ENCODE measurements at places on chromosomes 3 and 15.

DNA sequence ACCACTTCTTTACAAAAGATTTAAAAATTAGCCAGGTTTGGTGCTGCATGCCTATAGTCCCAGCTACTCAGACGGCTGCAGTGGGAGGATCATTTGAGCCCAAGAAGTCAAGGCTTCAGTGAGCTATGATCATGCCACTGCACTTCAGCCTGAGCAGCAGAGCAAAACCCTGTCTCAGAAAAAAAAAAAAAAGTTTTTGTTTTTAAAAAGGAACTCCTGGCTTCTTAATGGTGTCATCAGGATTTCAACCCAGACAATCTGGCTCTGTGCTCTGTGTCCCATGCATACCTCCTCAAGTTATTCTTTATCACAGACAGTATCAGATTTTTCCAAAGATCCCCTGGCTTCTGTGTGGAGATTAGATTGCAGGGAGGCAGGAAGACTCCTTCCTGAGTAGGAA is 64.2 kb upstream of the IL12A start:
- no peak for DNase-seq

DNA sequence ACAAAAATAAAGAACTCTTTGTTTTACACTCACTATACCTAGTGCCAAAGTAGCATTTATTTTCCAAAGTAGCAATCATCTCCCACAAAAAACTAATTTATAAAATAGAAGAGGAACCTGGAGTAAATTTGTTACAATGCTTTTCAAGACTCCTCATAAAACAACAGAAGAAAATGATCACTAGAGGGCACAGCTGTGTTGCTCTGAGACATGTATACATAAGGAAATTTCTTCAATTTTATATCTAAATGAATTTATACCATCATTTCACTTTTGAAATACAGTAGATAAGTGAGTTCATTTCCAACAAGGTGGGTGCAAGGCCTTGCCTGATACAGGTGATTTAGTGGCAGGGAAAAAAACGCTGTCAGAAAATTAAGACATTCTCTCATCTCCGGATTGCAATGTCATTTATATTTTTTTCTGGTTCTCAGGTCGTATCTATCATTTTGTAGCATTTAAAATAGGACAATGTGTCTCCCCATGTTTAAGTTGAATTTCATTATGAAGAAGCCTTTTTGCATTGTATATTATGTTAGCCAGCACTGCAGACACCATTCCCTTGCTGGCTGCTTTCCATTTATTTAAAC is 25.3 kb upstream of the ARHGEF26 start:
- peak; percentile 12 for DNase-seq

- peak; percentile 72 for DNase-seq
These were observed 1.4 kb downstream of the PLEKHO2 start for GRCh38 chr15:64842986-64843561.

- DNase-seq = peak; percentile 41
These were observed 5.3 kb downstream of the KNG1 start for GRCh38 chr3:186722457-186722856.

DNA sequence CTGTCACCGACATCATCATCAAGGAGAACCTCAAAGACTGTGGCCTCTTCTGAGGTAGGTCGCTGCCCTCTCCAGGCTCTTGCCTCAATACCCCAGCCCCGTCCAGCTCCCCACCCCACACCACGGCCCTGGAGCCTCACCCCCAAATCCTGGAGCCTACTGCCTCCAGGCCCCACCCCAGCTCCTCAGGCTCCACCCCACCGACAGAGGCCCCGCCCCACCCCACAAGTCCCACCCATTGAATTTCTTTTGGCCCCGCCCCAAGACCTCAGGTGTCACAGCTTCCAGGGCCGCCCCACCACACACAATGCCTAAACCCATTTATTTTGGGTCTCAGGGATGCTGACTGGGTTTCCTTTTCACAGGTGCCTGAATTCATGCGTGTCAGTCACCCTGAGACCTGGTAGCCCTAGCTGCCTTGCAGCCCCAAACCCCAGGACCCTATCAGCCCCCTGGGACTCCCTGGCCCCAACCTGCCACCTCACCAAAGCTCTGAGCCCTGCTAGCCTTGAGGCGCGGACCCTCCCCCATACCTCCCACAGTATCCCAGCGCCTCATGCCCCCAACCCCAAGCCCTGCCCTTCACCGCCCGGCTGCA is 3.6 kb downstream of the GNAT1 start:
- no peak for DNase-seq

DNA sequence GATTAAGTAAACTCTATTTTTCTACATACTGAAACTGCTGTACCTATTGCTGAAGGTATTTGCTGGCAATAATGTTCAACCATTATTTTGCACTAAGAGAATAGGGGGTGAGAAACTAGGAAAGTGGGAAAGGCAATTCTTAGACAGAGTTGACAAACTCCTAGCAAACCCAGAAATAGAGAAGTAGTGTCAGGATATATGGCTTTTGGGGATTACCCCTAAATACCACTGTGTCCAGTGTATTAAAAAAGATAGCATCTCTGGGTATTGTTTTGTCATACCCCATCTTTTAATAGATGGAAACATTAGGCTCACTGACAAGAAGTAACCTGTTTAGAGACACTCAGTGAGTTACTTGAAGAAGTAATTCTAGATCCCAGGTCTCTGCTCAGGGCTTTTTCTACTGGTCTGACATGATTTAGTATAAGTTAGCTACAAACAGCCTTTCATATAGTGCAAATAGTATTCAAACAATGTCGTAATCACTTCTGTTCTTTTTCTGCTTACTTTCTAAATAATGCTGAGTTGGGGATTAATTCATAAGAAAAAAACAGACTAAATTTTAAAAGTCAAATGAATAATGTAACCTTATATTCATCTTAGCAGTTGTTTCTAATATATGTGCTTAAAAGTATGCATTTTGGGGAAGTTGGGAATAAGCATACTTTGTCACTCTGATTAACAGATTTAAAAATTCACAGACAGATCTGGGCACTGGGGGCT is 107.2 kb downstream of the IL1RAP start:
- no peak for DNase-seq

- DNase-seq = no peak
These were observed 76.2 kb downstream of the IMPG2 start for GRCh38 chr3:101244212-101244575.

DNA sequence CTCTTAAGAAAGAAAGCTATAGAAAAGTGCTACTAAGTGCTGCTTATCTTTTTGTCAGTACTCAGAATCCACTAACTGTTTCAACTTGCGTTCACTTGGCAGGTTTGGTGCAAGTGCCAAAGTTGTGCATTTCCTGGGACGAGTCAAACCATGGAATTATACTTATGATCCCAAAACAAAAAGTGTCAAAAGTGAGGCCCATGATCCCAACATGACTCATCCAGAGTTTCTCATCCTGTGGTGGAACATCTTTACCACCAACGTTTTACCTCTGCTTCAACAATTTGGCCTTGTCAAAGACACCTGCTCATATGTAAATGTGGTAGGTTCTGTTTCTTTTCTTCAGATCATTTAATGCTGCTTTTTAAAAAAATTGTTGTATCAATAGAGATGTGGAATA is 32.6 kb downstream of the GYG1 start:
- DNase-seq = peak; percentile 23

DNA sequence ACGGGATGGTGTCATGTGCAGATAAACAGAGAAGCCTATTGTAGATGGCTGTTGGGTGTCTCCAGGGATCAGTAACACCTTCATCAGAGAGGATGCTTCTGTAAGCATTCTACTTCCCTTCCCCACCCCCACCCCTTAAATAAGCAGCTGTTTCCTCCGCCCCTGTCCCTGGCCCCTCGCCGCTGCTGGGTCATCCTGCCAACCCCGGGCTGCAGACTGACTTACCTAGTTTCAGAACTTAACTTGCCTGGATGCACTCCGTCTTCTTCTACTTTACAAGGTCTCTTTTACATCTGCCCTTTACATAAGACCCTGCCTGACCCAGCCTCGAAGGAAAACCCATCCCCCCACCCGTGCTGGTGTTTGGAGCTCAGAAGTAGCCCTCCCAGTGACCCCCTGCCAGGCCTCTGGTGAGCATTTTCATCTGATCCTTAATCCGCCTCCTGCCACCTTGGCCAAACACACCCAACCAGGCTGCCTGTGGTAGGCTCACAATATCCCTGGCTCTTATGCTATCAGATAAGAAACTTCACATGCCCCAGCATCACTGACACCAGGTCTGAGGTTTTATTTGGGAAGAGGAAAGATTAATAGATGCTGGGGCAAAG is 103.0 kb upstream of the HES1 start:
- no peak for DNase-seq

DNA sequence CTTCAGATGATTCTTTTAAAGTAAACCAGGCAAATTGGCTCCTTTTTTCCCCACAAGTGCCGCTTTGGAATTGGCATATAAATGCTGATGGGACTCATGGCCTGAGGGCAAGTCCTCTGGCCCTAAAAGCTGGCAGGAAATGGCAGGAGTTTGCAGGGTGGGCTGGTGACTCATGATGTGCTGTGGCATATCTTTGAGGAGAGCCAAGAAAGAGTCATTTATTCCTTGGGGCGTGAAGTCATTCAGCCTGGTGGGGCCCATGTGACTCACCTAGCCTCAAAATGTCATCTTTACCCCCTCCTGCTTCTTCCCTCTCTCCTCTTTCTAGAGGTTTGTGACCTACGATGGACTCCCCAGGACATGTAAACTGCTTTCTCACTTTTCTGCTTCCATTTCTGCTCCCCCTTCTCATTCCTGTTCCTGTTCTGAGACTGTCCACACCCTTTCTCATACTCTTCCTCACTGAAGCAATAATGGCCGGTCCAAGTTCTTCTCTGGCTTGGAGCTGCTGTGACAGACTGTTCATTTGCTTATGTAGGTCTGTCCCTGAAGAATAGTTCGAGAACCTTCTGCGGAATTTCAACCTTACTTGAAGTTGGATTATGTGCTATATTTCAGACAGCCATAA is 326.1 kb downstream of the SATB1 start:
- DNase-seq = peak; percentile 95

GRCh38 chr3:160948273-160948672 is 156.9 kb downstream of the B3GALNT1 start:
- DNase-seq = no peak

- DNase-seq = peak; percentile 49
These were observed 27.5 kb upstream of the NDUFB4 start for GRCh38 chr3:120568598-120568997.

- DNase-seq = no peak
These were observed 107.6 kb downstream of the IMPG2 start for GRCh38 chr3:101212730-101213129.

DNA sequence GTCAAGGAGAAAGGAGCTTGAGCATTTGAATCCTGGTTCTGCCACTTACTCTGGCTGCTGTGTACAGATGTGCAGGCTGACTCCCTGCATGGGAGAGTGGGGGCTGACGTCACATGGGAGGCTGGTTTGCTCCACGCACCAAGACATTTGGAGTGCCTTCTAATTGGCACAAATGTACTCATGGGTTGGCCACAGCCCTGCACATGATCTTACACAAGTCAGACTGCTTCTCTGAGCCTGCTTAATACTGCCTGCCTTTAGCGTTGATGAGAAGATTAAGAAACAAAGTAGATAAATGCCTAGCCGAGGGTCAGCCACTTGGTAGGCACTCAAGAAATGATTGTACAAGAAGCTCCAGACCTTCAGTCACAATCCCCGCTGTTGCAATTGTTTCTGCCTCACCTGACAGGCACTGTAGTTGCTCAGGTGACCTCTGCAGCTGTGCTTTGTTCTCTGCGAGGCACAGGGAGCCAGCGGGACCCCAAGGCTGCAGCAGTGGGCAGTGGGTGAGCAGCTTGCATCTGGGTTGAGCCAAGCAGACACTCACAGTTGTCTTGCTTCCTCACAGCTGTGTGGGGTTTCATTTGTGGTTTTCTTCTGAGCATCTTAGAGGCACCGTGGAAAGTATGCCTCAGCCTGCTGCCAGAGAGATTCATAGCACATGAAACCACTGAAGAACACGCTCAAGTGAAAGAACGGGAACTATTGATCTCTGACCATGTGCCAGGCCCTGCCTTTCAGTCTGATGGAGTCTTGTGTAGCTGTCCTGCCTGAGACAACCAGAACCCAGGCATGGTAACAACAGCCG is 33.1 kb downstream of the GRK7 start:
- DNase-seq = peak; percentile 20

DNA sequence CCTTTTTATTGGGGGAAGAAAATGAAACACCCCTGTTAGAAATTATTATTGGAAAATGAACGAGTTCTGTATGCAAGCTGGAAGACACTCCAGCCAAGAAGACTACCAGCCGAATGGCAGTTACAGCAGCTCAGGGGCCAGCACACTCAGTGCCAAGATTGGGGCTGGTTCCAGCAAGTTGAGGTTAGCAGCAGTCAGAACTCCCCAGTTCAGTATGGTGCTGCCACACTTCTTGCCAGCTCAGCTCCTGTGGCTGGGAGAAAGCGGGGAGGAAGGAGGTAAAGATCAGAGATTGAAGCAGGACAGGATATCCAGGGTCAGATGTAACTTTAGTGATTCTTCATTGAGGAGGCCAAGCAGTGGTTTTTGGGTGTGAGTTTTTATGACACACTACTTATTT is 280.2 kb upstream of the NR2E3 start:
- DNase-seq = no peak

DNA sequence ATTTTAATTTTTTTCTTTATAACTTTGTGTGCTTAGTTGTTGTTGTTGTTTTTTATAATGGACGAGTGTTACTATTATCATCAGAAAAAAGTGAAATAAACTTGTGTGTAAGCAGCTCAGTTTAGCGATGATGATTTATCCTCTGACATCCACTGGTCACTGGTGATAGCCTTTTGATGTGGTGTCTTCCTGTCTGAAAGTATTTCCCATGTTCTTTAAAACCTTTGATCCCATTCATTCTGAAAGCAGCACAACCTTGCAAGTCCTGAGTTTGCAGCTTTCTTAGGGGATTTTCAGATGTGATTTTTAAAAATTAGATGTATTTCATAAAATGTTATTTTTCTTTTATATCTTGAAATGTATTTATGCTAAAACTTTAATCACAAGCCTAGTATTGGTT is 85.9 kb upstream of the ZPLD1 start:
- DNase-seq = no peak

DNA sequence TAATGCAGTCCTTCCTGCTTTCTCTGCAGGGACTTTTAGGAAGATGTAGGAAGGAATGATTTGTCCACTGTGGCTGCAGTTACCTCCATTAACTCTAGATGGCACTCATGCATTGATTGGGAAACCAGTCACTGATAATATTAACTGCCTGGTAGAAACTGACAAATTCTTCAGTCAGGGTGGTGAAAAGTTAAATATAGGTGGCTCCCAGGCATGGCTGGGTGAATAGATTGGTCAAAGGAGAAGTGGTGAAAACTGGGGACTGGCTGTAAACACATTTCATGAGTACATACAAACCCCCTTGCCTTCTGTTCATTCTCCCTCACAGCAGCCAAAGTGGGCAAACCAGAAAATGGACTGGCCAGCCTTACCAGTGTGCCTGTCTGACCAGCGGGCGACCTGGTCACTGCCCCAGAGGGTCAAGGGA is 333.4 kb downstream of the THSD4 start:
- peak; percentile 75 for DNase-seq

DNA sequence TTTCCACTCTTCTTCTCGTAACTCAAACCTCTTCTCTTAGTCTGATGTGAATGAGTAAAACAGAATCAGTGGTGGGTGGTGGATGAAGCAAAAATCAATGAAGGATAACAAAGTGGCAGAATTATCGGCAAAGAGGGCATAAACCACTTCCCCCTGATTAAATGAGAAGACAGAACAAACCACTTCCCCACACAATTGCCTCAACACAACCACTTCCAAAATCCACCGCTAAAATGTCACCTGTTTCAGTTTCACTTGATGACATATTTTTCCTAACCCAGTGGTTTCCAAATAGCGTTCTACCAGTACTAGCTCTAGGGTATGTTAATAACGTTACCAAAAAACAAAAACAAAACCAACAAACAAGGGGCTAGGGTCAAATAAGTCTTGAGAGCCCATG is 478.7 kb upstream of the WNT5A start:
- DNase-seq = no peak
